ENCODE measurements at places on chromosomes 11 and 22.

DNA sequence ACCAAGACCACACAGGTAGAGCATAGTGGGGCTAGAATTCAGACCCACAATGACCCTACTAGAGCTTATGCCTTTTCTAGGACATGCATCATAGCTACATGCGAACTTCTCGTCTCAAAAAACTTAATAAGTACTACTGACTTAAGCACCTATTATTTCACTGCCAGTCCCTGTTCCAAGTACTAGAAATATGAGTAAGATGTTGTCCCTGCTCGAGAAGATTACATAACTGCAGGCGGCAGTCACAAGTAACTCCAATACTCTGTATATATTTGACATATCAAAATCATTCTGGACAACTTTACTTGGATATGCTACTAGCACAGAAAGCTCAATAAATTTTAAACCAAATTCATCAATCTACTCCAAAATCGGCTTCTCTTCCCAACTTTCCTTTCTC lies 235.0 kb downstream of the TTC28 start:
- DNase-seq: no peak

DNA sequence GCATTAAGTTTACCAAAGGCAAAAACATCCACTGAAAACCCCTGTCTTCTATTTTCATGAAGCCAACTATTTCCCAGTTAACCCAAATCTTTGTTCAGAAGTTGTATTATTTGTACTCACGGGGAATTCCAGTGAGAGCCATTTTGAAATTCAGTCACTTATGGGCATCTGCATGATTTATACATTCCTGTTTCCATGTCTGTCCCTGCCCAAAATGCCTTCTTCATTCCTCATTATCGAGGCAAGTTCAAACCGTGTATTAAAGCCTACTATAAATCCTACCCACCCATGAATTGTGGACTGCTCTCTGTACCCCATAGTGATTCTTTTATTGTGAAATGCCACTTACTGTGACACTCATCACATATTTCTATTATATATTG lies 772.7 kb downstream of the DLG2 start:
- DNase-seq: no peak

DNA sequence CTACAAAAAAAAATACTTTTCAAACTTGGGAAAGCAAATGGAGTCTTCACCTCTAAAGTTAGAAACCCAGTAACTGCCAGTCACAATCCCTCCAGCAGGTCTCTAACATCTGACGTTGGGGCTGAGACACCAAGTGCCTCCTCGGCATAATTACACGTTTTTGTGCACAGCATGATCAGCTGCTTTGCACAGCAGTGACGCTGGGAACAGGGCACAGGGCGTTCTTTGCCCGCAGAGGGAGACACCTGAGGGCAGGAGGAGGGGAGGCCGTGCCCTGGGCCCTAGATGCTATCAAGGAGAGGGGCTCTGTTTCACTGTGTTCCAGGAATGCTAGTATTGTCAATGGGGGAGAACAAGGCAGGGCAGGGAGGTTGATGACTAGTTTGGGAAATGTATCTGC lies 120.1 kb downstream of the PARVA start:
- no peak for DNase-seq

DNA sequence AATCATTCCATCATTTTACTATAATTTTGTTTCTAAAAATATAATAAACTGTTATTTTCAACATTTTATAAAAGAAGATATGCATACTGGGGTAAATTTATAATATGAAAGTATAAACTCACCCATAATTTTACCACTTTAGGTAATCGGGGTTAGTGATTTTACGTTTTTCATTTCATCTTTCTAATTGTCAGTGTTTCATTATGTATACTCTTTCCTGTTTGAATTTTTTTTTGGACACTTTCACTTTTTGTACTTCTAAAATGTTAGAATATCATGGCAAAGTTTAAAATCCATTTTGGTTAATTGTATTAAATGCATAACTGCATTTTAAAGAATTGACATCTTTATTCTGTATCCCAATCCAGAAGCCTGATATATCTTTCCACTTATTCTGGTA lies 115.8 kb downstream of the METTL15 start:
- DNase-seq: no peak

- DNase-seq: no peak
Measured at GRCh38 chr11:45304111-45304991, 18.2 kb upstream of the SYT13 start.

Measured in H7 (cell line).